ENCODE measurements at places on chromosomes 2 and 18.

- DNase-seq: no peak
Observed at GRCh38 chr2:39942950-39943349, 163.9 kb upstream of the THUMPD2 start.

- DNase-seq: no peak
Observed at GRCh38 chr18:26771524-26771923, 94.0 kb downstream of the AQP4 start.

- no peak for DNase-seq
Observed at GRCh38 chr2:191245869-191246531, 796 bp downstream of the MYO1B start.

DNA sequence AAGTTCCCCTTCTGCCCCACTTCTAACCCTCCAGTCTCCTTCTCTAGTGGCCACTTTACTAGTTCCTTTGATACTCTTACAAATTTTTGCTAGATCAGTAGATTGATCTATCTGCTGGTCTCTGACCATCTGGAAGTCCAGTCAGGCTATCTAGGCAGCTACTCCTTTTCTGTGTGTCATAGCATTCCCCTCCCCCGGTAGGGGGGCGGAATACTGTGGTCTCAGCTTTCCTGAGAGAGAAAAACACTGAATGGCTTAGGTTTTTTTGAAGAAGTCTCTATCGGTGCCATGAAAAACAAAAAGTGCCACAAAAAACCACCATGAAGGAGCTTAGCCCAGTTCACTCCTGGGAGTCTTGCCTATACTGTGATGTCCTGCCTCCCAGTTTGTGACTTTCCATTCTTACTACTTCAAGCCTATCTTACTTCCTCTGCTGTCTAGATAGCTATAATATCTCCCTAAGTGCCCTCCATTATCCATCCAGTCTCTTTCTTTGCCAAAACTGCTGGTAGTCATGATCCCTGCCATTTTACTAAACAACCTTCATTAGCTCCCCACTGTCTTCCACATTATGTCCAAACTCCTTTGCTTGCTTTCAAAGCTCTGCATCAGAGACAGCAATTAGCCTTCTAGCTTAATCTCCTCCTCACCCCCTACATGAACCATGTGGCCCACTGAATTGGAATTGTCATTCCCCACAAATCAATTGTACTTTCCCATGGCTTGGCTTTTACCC is 29.9 kb downstream of the TPGS2 start:
- DNase-seq: no peak

DNA sequence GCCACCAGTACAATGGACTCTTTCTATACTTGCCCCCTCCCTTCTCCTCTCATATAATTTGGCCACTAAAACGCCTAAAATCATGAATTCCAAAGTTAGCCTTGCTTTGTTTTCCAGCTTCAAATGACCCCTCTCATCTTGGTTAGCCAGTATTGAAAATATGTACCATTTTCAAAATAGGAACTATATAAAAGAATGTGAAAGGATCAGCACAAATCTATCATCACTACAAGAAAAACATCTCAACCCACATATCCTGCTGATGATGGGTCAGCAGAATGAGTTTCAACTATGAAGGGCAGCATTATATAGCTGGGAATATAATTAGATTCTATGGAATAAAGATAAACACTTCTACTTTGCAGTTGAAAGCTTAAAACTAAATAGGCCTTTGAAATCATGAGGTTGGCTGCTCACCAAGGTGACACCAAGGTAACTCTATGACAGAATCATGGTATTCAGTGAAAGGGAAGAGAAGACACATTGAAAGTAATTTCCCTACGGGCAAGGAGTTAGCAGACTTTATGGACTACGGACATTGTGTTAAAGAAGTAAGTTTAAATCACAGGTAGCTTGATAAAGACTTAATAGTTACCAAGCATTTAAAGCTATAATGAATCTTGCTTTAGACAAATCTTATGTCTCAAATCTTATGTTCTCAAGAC is 873.0 kb downstream of the CPS1 start:
- DNase-seq: no peak
